ENCODE measurements at places on chromosomes 13 and 19.

- no peak for DNase-seq
Measured at GRCh38 chr19:51509823-51510660, 8.4 kb upstream of the SIGLEC12 start.

DNA sequence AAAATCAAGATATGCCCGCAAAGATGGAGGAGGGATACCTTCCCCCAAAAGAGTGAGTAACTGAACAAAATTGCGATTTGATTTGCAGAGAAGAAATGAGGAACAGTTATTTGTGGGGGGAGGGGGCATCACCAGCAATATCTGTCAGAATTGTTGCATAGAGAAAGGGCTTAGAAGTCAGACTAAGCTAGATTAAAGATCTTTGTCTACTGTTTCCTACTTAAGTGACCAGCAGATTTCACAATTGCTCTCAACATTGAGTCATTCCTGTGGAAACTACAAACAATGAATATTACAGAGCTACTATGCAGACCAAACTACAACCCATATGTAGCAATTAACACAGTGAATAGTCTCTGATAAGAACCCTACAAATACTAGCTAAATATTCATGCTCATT, 27.4 kb downstream of the FPR3 start:
- no peak for DNase-seq

GRCh38 chr13:36130552-36131221, 495 bp downstream of the DCLK1 start:
- DNase-seq, result no peak

GRCh38 chr13:30791354-30792001, 56.1 kb downstream of the ALOX5AP start:
- DNase-seq, result no peak

- DNase-seq, result no peak
Measured at GRCh38 chr13:23231241-23231640, 50.5 kb downstream of the SGCG start.

DNA sequence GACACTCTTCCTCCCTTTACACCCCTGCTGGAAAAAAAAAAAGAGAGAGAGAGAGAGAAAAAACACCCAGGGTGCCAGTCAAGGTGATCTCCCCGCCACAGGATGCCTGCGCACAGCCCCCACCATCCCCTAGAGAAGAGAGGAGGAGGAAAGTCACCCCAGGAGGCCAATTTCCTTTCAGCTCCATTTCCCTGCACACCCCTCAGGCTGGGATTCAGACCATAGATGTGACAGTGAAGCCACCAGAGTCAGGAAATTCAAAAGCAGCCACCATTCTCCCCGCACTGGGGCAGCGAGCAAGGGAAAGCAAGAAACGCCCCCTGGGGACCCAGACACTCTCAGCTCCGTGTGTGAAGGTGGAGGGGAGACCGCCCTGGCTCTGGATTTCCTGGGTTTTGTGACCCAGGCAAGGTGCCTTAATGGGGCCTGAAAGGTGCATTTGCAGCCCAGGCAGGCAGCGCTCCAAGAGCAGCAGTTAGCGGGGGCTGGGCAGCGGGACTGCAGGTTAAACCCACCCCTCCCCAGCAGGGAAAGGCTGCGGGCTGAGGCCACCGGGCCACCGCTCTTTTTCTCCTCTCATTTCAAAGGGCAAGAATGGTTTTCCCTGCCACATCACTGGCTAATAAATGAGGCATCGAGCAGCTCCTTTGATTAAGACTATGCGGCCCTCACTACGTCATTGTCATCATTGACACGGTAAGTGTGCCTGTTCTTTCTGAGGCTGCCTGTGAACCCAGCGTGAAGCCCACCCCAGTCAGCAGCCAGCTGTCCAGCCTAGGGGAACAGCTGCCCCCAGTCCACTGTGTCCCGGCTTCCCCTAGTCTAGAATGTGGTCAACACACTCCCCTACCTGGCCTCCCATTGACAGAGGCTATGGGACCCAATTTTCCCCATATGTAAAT, 83.8 kb upstream of the TM9SF2 start:
- no peak for DNase-seq

DNA sequence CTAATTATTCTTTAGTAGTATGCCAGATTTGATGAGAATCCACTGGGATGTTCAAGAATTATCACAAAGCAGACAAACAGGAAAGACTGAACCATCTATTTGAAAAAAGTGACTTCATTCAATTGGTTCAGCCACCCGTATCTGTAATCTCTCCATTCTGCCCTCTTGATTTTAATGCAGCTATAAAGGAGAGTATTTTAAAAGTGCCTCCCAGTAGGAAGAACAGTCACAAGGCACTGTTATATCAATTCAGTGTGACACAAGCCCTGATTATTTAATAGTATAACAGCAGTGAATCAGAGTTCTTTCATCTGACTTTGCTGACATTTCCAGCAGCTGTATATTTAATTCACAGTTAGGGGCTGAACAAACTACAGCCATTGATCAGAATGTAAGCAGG, 77.3 kb upstream of the SLAIN1 start:
- DNase-seq, result no peak

- DNase-seq, result no peak
Measured at GRCh38 chr13:36814465-36814864, 4.6 kb upstream of the RFXAP start.

DNA sequence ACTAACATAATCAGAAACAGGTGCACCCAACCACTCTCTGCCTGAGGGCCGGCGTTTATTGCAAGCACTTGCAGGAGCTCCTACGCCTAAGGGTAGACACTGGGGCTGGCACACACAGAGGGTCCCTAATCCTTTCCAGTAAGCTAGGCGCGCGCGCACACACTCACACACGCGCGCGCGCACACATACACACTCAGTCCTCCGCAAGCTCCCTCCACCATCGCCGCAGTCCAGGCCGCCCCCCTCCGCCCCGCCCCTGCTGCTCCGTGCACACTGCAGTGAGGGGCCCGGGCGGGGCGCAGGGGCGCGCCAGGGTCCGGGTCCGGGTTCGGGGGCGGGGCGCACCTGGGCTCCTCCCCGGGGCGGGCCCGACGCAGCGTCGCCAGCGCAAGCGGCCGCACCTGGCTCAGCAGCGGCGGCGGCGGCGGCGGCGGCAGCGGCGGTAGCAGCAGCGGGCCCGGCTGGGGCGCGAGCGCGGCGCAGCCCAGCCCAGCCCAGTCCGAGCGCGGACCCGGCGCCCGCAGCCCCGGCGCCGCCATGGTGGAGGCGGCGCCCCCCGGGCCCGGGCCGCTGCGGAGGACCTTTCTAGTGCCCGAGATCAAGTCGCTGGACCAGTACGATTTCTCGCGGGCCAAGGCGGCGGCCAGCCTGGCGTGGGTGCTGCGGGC, at the start of gene CAMSAP3:
Gene CAMSAP3 (plus strand): TSS at position 398 of the 668 bp plus-strand sequence. CDS start 140 bp downstream, at position 538.
- peak; percentile 31 for DNase-seq

DNA sequence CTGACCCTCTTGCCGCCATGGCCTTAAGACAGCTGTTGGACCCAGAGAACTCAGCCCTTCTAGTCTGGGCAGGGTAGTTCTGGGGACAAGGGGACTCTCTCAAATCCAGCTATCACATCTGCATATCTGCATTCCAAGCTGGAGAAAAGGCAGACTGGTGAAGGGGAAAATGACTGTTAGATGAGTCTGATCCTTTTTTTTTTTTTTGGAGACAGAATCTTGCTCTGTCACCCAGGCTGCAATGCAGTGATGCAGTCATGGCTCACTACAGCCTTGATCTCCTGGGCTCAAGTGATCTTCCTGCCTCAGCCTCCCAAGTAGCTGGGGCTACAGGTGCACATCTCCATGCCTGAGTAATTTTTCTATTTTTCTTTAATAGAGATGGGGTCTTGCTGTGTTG, 114.3 kb downstream of the SIPA1L3 start:
- no peak for DNase-seq

- DNase-seq, result no peak
Measured at GRCh38 chr13:112867301-112867711, 101.7 kb upstream of the MCF2L start.

Measured in activated gamma-delta T cell treated with Interleukin-2 at 50 U/mL for 16 hours (primary cell).